ENCODE measurements at places on chromosomes 5 and 9.

DNA sequence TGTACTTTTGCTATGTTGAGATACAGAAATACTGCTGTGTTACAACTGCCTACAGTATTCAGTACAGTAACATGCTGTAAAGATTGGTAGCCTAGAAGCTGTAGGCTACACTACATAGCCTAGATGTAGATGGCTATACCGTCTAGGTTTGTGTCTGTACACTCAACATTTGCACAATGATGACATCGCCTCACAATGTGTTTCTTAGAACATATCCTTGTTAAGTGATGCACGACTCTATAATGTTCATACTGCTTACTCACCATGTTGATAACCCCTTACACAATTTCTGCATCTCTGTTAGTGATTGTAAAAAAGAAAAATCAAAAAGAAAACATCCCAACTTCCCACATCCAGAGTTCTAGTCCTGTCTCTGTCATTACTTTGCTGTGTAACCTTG, 450.0 kb downstream of the CCDC171 start:
- no peak for DNase-seq

DNA sequence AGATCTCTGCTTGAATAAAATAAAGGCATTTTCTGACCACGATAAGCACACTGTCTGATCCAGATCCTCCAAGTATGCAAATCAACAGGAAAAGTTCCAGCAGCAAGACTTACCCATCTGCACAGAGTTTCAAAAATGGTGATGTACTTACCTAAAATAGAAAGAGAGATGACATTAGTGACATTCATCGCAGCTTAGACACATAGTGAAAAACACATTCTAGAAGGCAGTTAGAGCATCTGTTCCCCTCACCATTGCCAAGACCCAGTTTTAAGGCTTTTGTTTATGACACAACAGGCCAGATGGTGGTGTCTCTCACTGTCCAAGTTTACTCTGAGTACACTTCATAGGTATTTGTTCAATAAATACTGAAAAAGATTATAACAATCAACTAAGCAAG, 207.7 kb downstream of the PDE4D start:
- DNase-seq, result no peak

DNA sequence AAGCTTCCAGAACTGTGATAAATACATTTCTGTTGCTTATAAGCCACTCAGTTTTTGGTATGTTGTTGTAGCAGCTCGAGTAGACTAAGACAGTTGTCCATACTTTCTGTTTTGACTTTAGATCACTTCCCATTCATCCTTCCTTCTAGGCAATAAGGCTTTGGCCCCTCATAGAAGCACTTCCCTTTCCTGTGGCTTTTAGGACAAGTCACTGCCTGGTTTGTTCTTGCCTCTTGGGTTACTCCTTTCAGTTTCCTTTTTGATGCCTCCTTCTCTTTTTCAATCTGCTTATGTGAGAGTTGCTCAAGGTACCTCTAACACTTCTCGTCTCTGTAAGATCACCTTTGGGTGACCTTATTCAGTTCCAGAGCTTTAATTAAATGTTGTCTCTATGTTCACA, 72.4 kb upstream of the NTRK2 start:
- no peak for DNase-seq

DNA sequence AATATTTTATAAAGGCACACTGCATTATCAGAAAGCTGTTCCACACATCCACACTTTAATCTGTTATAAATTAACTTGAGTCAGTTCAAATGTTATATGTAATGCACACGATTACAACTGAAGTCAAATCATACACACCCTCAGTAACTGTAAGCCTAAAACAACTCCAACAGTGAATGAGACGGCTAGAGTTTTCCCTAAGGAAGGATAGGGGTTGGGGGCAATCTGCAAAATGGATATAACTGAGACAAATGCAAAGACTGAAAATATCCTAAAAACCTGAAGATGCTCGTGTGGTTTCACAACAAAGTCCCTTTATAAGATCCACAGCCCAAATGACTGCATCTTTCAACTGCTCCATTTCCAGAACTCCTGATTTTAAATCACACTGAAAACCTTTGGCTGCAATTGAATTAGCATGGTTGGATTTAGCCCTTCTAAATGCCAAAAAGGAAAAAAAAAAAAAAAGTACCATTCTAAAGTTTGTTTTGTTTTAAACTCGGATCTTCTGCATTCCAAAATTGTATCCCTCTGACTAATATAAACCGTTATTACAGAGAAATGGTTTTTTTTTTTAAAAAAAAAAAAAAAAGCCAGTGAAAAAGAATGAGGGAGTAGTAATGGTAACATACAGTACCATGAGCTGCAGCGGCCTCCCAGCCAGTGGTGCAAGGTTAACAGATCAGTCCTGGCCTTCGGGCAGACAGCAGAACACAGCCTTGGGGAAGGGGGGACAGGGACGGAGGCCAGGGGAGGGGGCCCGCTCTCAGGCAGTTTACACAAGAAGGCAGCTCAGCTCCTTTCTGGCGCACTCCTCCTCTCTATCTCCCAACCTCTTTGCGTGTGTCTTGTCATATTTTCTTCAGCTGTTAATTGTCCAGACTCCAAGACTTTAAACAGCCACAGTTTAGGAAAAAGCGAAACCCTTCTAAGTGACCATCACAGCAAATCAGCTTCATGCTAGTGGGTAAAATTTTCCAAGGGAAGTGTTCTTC, 166.1 kb downstream of the BNC2 start:
- peak; percentile 68 for DNase-seq

DNA sequence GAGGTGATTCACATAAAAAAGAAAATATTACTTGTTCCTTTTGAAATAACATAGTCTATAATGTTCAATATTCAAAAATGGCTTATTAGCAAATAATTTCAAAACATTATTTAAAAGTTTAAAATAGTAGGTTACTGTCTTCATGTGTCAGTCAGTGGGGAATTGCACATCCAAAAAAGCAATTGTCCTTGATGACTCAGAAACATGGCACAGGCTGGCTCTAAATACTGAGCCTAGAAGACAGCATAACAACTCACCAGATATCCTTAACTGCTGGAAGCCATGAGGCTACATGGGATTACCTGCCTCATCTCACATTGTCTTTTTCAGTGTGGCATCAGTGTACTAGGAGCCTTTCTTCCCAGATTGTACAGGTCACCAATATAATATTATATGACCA, 439.5 kb upstream of the RGMB start:
- no peak for DNase-seq

DNA sequence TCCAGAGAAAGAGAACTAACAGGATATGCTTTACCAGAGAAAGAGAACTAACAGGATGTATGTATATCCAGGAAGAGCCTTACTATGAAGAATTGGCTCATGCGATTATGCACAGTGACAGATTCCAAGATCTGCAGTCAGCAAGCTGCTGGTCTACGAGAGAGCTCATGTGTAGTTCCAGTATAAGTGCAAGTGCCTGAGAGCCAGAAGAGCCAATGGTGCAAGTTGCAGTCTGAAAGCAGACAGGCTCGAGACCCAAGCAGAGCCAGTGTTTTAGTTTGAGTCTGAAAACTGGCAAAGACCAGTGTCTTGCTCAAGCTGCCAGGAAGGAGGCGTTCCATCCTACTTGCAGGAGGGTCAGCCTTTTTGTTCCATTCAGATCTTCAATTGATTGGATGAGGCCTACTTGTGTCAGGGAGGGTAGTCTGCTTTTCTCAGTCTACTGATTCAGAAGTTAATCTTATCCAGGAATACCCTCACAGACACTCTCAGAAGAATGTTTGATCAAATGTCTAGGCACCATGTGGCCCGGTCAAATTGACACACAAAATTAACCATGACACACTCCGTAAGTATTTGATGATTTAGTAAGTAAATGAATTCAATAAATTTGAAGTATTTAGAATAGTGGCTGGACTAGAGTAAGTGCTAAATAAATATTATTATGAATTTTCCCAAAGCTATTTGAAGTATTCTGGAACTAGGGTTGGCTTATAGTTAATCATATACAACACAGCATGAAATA, 372.1 kb upstream of the SGCD start:
- no peak for DNase-seq

DNA sequence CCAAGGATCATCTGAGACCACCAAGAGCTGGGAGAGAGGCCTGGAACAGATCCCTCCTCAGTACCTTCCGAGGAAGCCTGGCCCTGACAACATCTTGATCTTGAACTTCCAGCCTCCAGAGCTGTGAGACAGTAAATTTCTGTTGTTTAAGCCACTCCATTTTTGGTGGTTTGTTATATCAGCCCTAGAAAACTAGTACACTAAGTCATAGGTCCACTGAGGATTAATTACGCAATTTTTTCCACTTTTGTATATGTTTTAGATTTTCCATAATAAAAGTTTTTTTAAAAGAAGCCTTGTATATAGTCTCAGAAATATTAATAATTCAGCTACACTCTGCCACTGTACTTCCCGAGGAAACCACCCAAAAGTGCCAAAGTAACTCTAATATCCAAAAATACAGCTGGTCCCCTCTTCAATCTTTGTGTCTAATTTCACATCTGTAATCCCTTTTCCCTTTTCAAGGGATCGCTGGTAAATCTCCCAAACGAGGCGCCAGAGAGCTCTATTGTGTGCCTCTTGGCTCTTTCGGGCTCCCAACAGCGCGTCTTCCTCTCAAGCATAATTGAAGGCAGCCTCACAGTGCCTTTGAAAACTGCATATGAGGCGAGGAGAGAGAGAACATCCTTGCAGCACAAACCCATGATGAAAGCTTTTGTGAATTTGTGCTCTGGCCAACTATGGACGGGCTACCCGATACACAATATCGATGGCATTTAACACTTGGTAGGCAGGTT, 32.7 kb downstream of the PRUNE2 start:
- peak; percentile 87 for DNase-seq

DNA sequence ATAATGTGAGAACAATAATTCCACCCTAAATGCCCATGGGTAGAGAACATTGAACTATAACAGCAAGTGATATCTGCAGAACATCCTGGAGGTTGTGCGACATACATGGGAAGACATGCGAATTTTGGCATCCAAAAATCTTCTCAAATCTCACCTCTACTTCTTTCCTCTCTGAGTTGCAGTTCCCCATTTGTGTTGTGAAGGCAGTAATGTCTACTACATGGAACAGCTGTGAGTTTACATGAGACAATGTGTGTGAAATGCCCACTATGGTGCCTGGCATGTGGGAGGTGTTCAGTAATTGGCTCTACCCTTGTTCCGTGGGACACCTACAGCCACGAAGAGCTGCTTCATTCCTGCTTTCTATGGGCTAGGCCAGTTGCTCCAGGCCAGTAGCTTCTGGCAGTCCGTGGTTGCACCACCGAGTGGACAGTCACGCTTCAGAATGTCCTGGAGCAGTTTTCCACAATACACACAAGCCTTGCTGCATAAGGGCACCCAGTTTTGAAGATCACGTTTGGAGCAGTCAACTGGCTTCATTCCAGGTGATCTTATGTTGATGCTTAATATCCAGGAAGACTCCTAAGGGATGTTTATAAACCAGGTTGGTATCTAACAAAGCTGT, 297.7 kb downstream of the DEPDC1B start:
- no peak for DNase-seq
